Upper lobe of left lung (tissue), 6 donors: ENCODE measurements at places on chromosomes 3 and 15. TPM values are rescaled to one million over a fixed set of nuclear protein-coding genes. Genes with fewer than 3 reads are reported as not detected.

DNA sequence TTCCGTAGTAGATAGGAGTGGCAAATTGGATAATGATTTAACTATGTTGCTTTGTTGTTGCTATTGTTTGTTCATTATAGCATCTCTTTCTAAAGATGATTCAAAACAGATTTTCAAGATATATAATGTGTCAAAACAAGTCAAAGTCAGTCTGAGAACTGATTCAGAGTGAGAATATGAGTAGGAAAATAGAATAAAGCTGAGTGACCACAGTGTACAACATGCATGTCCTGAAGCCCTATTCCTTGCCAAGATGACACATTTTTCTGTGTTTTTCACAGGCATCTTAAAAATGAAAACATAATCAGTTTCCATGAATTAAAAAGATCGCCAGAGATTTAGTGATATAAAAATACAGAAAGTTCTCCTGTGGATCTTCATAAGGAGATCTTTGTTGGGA is 57.0 kb upstream of the THRB start:
- no peak for DNase-seq
- no peak overlapping the region for H3K4me3 ChIP-seq
- H3K4me1 ChIP-seq = peaks cover 10% of the 10 kb centered on the region

GRCh38 chr3:188150982-188151381 is 3.0 kb upstream of the LPP start:
- H3K27me3 ChIP-seq = no peaks in the 10 kb centered on the region
- H3K27ac ChIP-seq = no peak overlapping the region
- H3K36me3 ChIP-seq = no peaks in the 10 kb centered on the region
- no peak overlapping the region for H3K4me3 ChIP-seq
- H3K4me1 ChIP-seq = peaks cover 22% of the 10 kb centered on the region
- DNase-seq = no peak

- no peaks in the 10 kb centered on the region for H3K4me1 ChIP-seq
- H3K27ac ChIP-seq = no peak overlapping the region
- no peaks in the 10 kb centered on the region for H3K27me3 ChIP-seq
- no peak for DNase-seq
- no peaks in the 10 kb centered on the region for H3K36me3 ChIP-seq
- H3K4me3 ChIP-seq = no peak overlapping the region
Observed at GRCh38 chr15:68764090-68764489, 56.6 kb downstream of the ANP32A start.

- H3K36me3 ChIP-seq = no peaks in the 10 kb centered on the region
- H3K27ac ChIP-seq = no peak overlapping the region
- no peaks in the 10 kb centered on the region for H3K27me3 ChIP-seq
- DNase-seq = no peak
Observed at GRCh38 chr3:87267953-87268645, 8.3 kb downstream of the POU1F1 start.

SLCO2A1 gene
- 308 TPM for total RNA-seq

TLR9 gene
- not detected for total RNA-seq
